ENCODE measurements at places on chromosomes 3 and 15.

DNA sequence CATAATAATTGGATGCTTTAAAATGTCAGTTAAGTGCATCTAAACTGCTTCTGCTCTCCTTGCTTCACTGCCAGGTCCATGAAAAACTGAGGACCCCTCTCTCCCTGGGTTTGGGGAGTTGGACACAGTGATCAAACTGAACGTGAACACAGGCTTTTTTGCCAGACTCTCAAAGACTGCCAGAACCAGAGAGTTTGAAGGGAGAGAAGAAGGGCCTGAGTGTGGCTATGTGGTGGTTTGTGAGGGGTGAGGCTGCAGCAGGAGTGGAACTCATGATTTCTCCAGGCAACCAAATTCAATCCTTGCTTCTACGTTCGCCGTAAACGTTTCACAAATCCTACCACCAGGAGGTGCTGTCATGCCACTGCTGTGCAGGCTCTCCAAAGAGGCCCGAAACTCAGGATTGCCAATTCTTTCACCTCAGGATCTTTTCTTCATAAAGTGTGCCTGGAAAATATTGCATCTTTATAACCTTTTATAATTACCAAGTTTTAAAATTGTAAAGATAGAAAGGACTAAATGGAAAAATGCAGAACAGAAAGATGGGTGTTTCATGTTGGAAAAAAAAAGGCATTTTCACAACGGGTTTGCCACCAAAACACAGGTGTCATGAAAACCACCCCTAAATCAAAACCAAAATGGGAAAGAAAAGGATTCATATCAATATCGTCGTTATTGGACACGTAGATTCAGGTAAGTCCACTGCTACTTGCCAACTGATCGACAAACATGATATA, 19.7 kb downstream of the TM4SF4 start:
- DNase-seq, result peak; percentile 64

DNA sequence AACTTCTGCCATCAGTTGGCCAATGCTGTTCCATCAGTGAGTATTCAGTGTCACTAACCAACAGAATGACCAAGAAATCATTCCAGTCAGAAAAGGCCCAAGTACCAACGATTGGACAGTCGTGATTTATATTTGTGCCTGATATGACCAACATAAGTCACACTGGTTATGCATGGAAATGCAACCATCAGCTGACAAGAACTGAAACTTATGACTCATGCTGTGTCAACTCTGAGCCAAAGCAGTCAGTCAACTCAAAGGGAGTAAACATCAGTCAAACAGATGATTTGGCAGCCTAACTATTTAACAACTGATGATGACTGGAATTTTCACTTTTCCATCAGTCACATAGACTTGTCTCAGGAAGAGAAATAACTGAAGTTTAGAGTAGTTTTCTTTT, 142.4 kb downstream of the ANXA2 start:
- DNase-seq, result peak; percentile 56

DNA sequence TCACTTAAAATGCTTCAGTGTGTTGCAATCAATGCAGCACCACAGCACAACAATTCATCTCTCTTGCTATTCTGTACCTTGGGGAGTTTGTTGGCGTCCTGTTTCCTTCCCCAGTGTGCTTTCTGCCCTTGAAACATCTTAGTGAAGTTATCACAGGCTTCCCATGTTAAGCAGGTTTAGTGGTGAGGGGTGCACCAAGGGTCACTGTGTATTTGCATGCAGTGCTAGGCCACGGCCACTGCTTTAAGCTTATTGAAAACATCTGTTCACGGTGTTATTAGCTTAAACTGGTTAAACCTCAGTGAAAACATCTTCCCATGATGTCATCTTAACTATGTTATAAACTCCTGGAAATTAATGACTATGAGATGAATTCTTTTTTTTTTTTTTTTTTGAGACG, 217.3 kb upstream of the GOLIM4 start:
- DNase-seq, result no peak

GRCh38 chr15:56484287-56484686, 19.4 kb upstream of the MNS1 start:
- DNase-seq, result no peak
